Sciatic nerve (tissue), 2 donors: ENCODE measurements at places on chromosomes 2 and 18. TPM values are rescaled to one million over a fixed set of nuclear protein-coding genes. Genes with fewer than 3 reads are reported as not detected.

Gene PLCD4
- 9.1 TPM for total RNA-seq

Gene SAG
- total RNA-seq = not detected

Gene GRHL1
- total RNA-seq = 1.5 TPM

Gene MROH2A
- total RNA-seq = not detected

Gene GNAL
- total RNA-seq = 17.1 TPM

Gene VWC2L
- not detected for total RNA-seq

Gene LYPD1
- total RNA-seq = 1.2 TPM

DNA sequence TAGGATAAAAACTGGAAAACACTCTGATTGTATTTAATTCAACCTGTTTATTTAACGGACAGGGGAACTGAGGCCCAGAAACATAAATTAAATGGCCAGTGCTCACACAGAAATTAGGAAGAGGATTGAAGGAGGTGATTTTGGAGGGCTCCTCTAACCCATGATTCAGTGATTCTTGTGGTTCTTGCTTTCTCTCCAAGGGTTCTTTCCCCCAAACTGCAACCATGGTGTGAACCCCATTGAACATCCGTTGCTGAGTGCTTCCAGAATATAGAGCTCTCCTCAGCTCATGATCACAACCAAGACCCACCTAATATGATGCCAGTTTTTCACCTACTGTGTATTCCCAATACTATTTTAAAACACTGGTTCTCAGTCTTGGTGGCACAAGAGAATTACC, 41.4 kb downstream of the BMP10 start:
- no peak for DNase-seq

DNA sequence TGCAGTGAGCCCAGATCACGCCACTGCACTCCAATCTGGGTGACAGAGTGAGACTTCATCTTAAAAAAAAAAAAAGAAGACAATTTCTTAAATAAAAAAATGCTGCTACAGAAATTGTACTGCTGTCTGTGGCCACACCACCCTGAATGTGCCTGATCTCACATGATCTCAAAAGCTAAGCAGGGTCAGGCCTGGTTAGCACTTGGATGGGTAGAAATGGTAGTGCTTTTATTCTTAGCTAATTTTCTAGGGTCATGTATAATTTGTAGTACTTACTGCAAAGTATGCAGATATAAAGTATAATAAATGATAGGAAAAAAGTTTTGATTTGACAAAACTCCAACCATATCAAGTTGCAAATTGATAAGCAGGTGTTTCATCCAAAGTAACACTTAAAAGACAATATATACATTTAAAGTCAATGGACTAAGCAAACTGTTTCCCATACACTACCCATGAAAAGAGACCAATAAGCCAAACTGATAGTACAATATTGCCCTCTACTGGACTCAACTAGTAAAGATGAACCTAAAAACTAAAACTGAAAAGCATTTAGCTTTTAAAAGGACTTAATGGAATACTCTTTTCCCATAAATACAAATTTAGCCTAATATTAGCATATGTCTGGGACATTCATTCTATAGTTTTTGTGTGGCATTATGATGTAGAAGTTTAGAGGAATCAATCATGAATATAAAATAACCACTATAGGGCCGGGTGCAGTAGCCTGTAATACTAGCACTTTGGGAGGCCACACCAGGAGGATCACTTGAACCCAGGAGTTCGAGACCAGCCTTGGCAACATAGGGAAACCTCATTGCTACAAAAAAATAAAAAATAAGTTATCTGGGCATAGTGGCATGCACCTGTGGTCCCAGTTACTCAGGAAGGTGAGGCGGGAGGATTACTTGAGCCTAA, 18.6 kb upstream of the PEX13 start:
- DNase-seq = no peak

- DNase-seq = no peak
Measured at GRCh38 chr18:54247511-54248175, 21.7 kb upstream of the POLI start.

DNA sequence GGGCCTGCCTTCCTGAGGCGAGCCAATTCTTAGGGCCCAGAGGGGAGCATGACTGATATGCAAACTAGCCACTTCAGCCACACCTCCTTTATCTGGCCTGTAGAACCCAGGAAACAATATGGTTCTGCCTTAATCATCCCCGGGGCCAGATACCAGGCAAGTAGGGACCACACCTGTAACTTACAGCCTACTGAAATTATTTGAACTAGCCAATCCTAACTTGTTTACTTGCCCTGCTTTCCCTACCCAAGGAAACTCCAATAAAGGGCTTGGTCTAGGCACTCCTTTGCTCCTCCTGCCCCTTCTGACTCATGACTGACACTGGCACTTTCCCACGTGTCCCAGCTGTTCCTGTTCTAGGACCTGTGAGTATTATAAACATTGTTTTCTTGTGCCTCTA, 57.6 kb downstream of the MYOM1 start:
- no peak for DNase-seq

DNA sequence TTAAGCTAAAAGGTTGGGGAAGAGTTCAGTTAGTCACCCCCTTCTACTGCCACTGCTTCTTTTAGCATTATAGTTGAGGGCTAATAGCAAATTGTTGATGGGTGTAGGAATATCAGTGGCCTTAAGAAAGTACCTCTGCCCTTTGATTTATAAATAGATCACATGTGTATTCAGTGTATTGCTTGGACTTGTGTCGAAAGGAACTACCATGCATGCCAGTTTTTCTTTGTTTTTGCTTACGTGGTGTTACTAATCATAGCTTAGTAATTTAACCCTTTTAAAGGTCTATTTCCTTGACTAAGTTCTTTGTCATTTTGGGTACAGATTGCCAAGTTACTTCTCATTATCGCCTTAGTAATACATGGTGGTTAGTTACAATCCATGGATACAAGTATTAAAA, 85.6 kb downstream of the MIB1 start:
- DNase-seq = no peak

DNA sequence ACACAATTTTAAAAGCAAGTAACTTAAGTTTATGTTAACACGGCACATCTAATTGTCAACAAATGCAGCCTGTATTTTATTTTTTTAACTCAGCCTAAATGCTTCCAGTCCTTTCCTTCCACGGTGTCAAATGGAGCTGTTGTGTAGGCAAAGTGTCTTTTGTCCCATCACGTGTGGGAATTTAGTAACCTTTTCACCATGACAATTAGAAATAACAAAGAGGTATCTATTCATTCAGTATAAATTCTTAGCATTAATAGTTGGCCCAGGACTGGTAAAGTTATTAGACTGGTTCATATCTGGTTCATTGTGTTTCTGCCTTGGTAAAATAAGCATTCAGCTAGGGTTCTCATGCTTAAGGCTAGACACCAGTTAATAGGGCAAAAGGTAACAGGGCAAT, 47.9 kb downstream of the FRZB start:
- DNase-seq = no peak

DNA sequence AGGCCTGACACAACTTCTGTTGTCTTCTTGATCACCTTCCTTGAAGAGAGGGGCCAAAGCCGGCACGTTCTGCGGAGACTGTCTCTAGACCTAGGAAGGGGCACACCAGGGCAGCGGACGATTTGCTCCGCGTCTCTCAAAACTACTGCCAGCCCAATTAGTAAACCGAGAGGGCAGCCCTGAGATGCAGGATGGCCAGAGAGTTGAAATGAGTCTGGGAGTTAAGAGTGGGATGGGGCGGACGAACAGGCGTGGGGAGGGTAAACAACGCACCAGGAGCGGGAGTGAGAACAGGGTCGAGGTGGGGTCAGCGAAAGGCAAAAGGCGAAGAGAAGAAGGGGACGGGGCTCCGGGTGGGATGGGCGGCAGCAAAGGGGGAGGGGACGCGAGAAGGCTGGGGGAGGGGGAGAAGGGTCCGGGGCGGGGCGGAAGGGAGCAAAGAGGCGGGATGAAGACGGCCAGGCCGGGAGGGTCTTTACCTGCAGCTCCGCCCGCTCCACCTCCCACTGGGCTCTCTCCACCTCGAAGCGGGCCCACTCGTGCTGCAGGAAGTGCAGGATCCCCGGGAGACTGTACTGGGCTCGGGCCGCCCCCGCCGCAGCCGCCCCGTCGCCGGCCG, 476 bp downstream of the STRN start:
- peak; percentile 77 for DNase-seq

DNA sequence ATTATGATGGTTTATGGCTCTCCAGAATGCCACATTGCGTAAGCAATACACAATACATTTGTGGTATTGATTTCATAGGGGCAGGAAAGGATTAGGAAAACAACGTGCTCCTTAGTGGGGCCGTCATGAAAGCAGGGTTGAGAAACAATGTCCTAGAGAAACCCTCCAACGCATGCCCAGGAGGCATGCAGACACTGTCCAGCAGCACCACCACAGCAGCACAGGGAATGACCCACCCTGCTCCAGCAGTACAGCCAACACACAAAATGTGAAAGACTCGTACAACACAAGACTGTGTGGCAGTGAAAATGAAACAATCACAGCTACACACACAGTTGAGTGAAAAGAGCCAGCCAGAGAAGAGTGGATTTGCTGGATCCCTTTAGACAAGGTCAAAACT, 66.3 kb downstream of the FAM168B start:
- DNase-seq = no peak

DNA sequence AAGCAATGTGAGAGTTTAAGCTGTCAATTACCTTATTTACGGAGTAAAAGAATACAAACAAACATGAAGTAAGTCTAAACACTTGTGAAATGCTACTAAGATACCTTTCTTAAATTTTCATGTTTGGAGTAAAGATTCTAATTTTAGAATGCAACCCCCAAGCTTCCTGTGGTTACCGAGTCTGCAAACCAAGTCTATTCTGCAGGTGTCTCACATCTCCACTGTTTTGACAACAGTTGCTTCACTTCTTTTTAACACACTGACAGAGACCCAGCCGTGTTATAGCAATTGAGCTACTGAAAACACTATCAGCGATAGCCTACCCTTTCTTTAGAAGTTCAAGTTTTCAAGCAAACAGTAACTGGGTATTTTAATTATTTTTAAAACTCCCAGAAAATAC, 608.3 kb downstream of the ERBB4 start:
- DNase-seq = no peak

GRCh38 chr18:75081486-75081885, 127.5 kb downstream of the PTGR3 start:
- DNase-seq = no peak

DNA sequence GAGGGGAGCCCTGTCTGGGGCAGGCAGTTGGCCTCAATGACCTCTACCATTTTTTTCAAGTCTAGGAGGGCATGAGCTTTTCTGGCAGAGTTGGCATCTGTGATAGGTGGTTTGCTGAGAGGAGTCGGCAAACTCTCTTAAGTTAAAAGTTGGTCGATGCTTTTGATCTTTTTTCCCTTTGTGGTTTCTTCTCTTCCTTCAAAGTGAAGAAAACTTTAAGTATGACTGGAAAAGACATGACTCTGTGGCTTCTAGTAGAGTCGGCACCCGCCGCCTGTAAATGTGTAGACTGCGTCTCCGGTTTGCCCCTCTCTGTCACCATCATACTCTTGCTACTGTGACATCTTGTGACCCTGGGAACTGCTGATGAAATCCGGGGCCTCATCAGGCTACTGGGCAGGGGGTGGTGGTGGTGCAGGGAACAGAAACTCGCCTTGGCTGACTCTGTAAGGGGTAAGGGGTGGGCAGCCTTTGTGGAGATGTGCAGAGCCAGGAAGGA, 21.1 kb downstream of the INPP5D start:
- peak; percentile 57 for DNase-seq

GRCh38 chr2:151138507-151138906, 123.2 kb downstream of the RBM43 start:
- DNase-seq = no peak

GRCh38 chr2:49260979-49261538, 106.7 kb upstream of the FSHR start:
- no peak for DNase-seq

DNA sequence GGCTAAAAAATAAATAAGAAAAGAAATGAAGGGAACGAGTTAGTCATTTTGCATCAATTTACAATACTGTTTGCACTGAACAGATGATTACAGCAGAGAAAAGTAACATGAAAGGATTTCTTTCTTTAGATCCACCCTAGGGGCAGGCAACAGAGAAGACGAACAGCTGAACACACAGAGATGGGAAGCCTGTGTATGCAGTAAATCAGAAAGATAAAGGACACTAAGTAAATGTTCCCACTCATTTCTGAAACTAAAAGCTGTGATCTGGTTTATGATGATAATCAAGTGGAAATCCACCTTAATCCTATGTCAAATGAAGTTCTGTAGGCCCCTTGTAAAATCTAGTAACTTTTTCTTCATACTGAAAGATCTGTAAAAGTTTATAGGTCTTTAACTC, 54.2 kb downstream of the AKAIN1 start:
- DNase-seq = no peak

DNA sequence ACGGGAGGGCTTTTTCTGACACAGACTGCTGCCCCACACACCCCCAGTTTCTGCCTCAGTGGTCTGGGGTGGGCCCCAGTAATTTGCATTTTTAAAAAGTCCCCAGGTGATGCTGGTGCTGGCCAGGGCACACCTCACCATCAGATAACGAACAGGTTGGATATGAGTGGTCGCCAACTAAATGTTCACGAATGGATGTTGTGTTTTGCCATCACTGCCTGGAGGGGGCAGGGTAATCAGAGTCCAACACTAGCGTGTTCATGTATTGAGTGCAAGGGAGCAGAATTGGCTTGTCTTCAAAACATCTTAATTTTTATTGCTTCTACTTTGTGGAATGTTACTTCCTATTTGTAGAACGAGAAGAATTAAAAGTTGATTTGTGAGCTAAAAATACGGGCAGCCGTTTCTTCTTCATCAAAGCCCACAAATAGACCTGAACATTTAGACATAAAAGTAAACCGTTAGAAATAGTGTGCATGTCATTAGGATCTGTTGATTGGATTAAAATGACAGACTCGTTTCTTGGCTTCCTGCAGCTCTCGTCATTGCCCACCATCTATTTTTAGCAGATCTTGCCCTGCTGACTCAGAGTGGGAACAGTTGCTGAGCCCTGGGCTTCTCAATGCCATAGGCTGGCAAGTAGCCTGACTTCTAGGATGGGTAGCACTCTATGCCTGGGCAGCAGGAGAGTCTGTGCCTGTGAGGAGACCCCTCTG, 45.2 kb downstream of the NCK2 start:
- DNase-seq = no peak

DNA sequence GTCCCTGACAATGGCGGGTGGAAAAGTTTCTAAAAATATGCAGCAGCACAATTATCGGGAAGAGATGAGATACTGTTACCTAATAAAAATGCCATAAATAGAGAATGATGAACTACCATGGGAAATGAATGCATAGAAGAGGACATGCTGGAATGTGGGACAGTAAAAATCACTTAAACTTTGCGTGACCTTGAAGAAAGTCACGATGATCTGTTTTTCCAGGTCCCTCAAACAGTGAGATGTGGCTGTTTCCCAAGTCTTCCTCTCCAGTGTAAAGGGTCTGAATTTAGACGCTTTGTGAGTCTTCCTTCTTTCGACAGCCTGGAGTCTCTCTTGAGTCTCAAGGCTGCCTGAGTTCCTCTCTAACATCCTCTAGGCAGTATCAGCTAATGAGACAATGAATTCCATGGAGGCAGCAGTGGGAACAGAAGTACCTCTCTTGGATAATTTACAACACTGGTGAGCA, 1.4 kb downstream of the CLUL1 start:
- no peak for DNase-seq
